HepG2 (cell line): ENCODE measurements at places on chromosomes 11 and 22.

- DNase-seq, result no peak
Observed at GRCh38 chr11:109991835-109992234, 101.4 kb upstream of the ZC3H12C start.

DNA sequence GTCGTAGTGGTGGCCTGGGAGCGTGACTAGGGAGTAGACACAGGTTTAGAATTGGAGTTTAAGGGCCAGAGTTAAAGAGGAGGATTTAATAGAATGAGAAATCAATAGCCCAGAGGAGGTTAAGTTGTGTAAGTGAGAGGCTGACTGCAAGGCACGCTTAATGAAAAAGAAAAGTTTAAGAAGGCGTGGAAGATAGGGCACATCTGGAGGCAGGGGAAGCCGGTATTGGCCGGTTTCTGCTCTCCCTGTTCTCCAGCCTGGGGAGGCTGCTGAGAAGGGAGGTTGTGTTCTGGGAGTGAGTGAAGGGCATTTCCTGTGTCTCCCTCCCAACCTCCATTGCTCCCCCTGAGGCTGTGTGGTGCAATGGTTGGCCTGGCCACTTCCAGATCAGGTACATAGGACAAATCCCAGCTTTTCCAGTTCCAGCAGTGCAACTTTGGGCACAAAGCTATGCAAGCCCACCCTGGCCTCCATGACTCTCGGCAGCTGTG lies 6.3 kb downstream of the GRIK4 start:
- DNase-seq, result no peak

GRCh38 chr22:30390974-30391691 lies 3.9 kb upstream of the RNF215 start:
- peak; percentile 85 for DNase-seq

DNA sequence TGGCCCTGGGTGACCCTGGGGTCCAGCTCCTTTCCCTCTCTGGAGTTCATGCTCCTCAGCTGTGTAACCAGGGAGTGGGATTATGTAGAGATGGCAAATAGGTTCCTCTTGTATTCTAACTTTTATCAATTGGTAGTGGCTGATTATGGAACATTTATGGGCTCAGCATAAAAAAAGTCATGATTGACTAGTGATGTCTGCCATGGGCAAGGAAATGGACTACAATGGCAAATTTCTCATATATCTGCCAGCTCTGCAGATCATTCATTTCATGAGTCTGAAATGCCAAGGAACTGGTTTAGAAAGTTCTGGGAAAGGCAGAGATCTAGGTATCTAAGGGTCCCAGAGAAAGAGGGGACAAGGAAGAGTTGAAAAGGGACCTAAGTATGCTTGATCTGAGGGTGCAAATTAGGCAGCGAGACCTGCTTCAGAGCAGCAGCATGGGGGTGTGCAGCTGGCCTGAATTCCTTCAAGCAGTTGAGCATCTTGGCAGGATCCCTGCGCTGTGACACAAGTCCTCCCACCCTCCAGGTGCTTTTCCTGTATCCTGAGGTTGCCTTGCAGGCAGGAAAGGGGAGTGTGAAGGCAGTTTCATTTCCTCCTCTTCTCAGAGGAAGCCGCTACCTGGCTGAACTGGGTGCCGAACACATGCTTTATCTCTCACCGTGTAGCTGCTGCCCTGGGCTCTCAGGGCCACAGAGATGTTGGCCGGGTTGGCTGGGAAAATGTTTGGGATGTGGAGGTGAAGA lies 10.4 kb downstream of the SLC15A3 start:
- no peak for DNase-seq

- no peak for DNase-seq
Observed at GRCh38 chr11:468036-468435, 18.0 kb downstream of the PTDSS2 start.

- no peak for DNase-seq
Observed at GRCh38 chr22:40764763-40765441, 54.2 kb downstream of the SLC25A17 start.

DNA sequence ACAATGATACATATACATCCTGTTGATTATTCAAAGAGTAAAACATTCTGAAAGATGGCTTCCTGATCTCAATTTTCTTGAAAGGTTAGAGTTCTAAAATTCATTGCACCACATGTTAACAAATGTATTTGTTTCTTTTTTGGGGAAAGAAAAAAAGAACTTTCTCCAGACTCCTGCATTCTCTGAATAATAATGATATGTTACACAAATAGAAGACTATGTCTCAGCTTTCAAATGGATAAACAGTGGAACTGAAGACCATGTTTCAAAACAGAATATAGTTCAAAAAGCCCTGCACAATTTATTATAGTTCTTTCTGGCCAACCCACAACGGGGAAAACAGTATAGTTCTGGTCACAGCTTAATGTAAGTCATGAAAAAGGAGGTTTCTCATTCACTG lies 277.0 kb downstream of the SBF2 start:
- DNase-seq, result no peak

GRCh38 chr11:70854201-70854600 lies 398.2 kb downstream of the SHANK2 start:
- DNase-seq, result no peak

- no peak for DNase-seq
Observed at GRCh38 chr11:113613619-113614018, 92.5 kb downstream of the TMPRSS5 start.

- DNase-seq, result no peak
Observed at GRCh38 chr11:79694368-79694767, 253.5 kb upstream of the TENM4 start.

GRCh38 chr22:40826984-40827741 lies 8.0 kb upstream of the SLC25A17 start:
- peak; percentile 52 for DNase-seq

GRCh38 chr11:21628641-21629040 lies 564.2 kb upstream of the ANO5 start:
- no peak for DNase-seq

- DNase-seq, result no peak
Observed at GRCh38 chr11:69163842-69164241, 8.1 kb downstream of the SMIM38 start.

DNA sequence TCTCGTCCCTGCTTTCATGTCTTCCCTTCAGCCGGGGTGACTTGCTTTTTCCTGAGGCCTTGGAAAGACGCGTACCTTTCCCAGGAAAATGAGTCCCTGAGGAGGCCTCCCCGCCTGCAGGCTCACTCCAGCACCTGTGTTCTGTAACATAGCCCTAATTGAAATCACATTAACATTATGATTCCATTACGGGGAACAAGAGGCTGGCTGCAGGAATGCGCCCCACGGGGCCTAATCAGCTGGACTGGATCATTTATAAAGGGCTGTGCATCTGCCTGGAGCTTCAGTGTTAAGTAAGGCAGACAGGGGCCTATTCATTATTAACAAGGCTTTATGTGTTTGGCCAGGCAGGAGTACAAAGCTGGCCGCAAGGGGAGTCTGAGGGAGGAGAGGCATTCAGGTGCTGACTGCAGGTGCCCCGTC lies 41.9 kb upstream of the TSPAN18 start:
- DNase-seq, result no peak

DNA sequence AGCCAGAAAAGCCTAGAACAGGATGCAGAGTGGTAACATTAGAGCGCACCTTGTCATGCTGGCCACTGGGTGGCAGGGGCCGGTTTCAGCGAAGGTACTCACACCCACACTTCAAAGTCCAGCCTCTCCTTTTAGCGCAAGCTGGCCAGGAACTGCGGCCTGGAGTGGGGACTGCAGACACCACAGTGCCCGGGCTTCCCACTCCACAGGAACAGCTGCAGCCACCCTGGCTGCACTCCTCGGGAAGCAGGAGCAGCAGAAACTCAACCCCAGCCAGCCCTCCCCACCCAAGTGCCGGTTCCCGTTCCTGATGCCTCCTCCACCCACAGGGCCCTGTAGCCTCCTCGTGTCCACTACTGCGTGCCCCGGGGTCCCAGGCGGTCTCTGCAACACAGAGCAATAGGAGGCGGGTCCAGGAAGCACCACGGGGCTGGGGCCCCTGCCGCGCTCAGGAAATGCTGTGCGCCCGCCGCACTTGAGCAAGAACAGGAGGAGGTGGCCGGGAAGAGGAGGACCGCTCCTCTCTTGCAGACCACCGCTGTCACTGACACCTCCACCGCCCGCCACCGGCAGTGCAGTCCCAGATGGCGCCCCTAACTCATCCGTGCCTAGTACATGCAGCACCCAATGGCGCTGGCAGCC lies 2.2 kb downstream of the RFPL2 start:
- peak; percentile 68 for DNase-seq

DNA sequence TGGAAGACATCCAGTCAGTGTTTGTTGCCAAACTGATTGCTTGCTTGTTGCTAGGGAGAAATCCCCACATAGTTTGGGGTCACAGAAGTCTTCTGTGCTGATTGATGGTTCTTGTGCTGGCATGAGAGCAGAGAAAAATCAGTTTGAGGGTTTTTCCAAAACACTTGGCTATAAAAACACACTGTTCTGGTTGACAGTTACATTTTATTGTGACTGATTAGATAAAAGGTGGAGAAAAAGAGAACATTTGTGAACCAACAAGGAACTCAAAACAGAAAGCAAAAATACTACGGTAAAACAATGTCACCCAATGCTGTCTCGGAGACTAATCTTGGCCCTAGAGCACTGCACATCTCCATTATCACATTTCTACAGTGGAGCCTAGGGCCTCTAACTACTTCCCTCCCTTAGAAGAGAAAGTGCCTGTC lies 14.4 kb upstream of the EIF4G2 start:
- no peak for DNase-seq

GRCh38 chr11:67044496-67044895 lies 12.2 kb upstream of the RHOD start:
- DNase-seq, result no peak

DNA sequence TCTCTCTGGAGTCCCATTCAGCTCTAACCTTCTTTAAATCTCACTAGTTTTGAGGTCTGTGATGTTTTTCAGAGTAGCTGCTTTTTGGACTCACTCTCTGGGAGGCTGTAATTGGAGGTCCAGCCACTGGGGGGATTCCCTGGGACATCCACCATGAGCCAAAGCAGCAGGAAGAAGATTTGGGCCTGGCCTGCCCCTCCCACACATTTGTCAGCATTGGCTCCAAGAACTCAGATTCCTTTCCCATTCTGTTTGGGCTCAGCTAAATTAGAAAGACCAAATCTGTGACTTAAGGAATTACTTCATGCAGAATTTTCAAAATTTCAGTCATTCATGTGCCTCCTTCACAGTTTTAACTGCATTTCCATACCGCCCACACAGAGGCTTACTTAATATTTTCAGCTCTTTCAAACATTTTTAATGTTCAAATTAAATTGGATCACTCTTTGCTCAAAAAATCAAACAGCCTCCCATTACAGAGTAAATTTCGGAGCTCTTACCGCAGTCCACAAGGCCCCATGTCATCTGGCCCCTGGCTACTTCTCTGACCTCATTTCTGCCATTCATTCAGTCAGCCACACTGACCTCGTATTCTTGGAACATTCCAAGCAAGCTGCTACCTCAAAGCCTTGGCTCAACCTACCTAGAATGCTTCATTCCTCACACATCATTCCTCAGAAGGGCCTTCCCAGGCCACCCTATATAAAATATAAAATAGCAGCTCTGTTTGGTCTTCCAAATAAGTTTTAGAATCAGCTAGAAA lies 54.5 kb upstream of the RRAS2 start:
- no peak for DNase-seq

DNA sequence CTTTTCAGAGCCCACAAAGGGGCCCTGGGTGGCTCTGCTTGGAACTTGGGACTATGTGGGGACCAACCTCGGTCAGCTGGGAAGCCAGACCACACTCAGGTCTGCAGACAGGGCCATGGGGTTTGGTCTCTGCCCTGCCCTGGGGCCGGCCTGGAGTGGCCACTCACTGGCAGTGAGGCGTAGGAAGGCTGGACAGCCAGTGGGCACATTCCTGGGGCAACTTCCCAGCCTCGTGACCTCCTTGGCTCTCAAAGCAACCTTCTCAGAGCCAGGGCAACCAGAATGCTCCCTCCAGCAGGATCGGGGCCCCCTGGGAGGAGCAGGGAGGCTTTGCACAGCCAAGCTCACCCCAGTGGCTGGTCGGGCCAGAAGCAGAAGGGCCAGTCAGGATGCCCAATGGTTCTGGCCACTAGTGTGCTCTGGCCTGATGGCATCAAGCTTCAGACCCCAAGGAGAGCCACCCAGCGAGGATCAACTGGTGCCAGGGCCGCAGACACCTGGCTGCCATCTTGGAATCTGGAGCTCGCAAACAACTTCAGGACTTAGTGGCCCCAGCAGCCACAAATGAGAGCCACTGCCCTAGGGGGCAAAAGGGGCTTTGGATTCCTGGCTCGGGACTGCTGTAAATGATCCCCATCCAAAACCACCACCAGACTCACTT lies 87.1 kb downstream of the MYEOV start:
- no peak for DNase-seq

DNA sequence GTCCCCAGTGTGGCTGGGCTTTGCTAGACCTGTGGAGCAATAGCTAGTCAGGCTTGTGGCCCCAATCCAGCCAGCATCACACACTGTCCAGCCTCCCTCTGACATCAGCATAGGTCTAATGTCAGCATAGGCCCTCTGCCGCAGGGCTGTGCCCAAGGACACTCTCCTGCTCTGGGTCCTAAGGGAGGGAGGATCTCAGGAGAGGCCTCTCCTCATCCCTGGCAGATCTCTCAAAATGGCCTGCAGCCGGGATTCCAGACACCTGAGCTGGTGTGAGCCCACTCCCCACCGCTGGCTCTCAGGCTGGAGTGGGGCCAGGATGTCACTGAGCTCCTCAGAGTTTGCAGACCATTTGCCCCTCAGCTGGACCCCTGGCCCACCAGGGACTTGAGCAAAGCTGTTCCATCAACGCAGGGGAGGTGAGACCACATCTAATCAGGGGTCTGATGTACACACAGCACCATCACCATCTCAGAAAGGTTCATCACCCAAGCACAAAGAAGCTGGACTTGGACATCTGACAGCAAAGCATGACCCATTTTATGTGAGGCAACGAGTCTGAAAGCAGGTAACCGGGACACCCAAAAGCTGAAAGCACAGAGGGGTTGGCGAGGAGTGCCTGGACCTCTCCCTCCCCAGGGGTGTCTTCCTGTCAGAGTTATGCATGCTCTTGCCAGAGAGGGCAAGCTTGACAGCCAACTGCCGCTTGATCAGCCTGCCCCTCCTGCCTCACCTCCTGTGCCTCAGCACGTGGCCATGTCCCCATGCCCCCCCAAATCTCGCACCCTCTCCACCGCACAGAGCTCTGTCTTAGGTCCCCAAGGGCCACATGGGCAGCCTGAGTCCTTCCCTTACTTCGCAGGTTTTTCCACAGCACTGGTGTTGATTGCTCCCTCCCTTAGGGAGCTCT lies 69.7 kb upstream of the SEPTIN5 start:
- DNase-seq, result no peak

DNA sequence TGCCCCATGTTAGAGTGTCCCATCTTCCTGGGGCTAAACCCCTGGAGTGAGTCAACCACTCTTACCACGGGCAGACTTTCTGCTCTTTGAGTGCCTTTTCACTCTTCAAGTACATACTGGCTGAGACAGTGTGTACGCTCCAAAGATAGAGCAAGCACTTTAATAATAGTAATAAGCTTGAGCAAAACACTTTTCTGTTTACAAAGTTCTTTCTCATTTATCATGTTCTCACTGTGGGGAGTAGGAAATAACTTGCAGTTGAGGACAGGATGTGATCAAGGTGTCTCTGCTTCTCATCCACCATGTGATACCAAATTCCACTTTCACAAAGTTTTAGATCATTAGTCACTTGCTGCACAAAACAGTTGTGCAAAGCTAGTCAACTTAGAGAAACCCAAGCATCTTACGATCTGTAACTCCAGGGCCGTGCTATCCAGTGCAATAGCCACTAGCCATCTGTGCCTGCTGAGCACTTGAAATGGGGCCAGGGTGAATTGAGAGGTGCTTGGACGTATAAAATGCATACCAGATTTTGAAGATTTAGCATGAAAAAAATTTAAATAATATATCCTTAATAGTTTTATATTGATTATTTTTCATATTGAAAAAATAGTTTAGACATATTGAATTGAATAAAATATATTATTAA lies 135.3 kb downstream of the KIF18A start:
- DNase-seq, result no peak
